ENCODE measurements at places on chromosomes 3 and 15.
A peak's percentile ranks its signal among the peaks of the same experiment; 100 is the strongest.

GRCh38 chr3:192816351-192816750 lies 89.0 kb upstream of the FGF12 start:
- DNase-seq = peak; percentile 73

DNA sequence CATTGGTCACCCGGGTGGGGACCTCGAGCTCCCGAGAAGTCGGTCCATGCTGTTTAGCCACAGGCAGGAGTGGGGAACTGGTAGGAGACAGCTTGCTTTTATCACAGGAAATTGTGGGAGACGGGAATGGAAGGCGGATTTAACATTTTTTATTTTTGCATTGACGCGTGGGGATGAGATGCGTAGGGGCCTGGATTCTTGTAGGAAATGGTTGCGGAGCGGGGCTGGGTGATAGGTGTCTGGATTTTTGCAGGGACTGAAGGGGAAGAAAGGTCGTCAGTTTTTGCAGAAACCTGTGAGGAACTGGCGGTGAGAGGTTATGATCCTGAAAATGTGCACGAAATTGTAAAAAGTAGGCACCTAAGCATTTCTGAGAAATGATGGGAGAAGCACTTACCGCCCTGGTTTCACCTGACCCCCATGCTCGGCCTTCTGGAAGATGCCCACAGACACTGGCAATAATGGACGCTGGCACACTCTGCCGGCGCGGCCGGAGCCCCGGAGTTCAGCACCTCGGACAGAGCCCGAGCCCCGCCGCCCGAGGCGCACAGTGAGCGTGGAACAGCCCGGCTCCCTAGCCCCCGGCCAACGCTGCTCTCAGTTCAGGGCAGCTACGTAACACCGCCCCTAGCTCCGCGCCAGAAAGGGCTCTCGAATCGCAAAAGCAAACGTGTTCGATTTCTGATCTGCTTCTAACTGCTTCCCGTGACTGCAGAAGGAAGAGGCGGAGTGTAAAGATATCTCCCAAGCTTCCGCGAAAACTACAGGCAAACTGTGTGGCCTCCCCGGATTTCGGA lies 928 bp downstream of the ANKRD34C start:
- peak; percentile 63 for DNase-seq

- no peak for DNase-seq
These were observed 12.6 kb downstream of the ANP32A start for GRCh38 chr15:68808091-68808490.

- DNase-seq = no peak
These were observed 66.8 kb upstream of the HACD2 start for GRCh38 chr3:123651449-123652341.

- no peak for DNase-seq
These were observed 4.1 kb downstream of the CXCR6 start for GRCh38 chr3:45947361-45947760.

GRCh38 chr15:82689147-82689546 lies 20.5 kb downstream of the AP3B2 start:
- no peak for DNase-seq

DNA sequence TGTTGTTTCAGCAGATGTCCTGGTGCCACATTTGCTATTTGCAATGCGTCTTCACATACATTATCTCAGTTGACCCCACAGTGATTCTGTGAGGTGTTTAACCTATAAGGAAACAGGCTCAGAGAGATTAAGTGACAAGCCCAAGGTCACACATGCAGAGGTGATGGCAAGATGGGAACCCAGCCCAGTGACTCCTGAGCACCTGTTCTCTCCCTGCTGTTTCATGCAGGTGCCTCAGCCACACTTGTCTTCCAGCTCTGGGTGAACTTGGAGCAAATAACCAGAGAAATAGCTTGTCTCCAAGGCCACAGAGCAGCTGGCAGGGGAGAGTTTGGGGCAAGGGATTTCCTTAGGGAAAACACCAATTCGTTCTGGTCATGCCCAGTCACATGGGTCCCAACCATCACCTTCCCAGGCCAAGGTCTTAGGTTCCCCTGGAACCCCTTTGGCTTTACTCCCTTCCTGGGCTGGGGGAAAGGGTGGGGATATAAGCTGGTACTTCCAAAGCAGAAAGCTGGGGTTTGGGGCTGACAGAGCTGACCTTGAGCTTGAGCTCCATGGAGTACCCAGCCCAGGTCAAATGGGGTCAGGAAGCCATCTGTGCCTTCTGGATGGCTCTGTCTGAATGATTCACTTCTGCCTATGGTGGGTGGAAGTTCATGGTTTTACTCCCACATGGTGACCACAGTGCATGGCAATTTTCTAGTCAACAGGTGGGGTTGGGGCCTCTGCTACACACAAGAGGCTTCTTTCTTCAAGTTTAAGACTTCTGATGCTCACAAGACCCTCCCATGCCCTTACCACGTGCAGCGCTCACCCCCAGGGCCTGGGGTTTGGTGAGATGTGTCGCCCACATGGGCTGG lies 22.4 kb downstream of the LIPC start:
- DNase-seq = no peak

GRCh38 chr3:183563536-183563874 lies 8.0 kb upstream of the KLHL6 start:
- DNase-seq = no peak

GRCh38 chr15:68302729-68303128 lies 25.2 kb downstream of the FEM1B start:
- DNase-seq = no peak

DNA sequence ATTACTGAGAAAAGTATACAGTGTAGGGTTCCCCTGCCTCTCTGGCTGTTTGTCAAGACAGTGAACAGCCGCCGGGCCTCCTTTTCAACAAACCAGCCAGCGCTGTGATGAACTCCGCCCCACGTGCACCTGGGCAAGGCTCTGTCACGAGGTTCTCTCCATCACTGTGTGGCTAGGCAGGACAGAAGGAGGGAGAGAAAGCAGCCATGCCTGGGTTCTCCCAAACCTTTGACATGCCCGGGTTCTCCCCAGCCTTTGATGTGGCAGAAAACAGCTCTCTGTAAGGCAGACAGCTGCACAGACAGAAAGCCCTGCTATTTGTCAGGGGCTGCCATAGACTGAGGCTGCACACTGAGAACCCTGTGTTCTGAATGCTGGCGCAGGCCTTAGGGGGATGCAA lies 101.4 kb upstream of the TRPM1 start:
- no peak for DNase-seq

DNA sequence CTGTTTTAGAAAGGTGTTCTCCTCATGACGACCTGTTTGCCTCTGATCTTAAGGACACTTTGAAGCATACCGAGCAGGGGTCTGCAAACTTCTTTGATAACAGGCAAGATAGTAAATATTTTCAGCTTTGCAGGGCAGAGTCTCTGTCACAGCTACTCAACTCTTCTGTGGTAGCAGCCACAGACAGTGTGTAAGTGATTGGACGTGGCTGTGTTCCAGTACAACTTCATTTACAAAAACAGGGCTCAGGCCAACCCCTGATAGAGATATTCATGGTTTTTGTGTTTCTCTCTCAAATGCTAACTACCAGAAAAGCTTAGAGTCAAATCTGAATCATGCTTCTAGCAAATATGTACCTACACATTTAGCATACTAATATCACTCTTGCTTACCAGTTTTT lies 51.5 kb downstream of the TGFBR2 start:
- no peak for DNase-seq

GRCh38 chr15:39581793-39582285 lies 960 bp downstream of the THBS1 start:
- peak; percentile 11 for DNase-seq

GRCh38 chr3:16820485-16820884 lies 64.3 kb upstream of the PLCL2 start:
- DNase-seq = no peak

GRCh38 chr3:107911337-107912000 lies 179.4 kb downstream of the CD47 start:
- peak; percentile 15 for DNase-seq
